ENCODE measurements at places on chromosomes 1 and 21.
A peak's percentile ranks its signal among the peaks of the same experiment; 100 is the strongest.

GRCh38 chr1:209863766-209864485 lies 36.2 kb downstream of the UTP25 start:
- H3K4me1 ChIP-seq: no peaks in the 10 kb centered on the region
- H3K27ac ChIP-seq: no peak overlapping the region
- H3K4me3 ChIP-seq: no peak overlapping the region
- no peaks in the 10 kb centered on the region for H3K36me3 ChIP-seq
- H3K27me3 ChIP-seq: no peaks in the 10 kb centered on the region

DNA sequence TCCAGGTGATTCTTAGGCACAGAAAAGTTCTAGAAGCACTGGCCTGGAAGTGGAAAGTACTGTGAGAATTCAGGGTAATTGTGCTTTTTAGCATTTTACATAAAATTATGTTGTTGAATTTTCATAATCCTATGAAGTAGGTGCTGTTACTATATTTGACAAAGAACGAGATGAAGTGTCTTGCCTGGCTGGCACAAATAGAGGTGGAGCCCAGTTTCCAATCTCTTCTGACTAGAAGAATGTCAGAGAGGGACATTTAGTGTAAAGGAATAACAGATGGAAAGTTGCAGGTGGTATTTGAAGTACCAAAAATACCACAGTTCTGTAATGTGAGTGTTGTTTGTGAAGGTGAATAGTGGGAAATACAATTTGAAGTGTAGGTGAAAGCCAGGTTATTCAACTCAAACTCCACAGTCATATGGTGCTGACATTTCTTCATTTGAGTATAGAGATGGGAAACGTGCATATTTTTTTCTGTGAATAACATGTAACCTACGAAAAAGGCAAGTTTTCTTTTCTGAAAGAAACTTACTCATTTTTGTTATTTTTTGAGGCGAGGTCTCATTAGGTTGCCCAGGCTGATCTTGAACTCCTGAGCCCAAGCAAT lies 3.5 kb upstream of the TMCO2 start:
- peaks cover 2% of the 10 kb centered on the region for H3K36me3 ChIP-seq
- DNase-seq: no peak
- no peaks in the 10 kb centered on the region for H3K27me3 ChIP-seq
- no peak overlapping the region for H3K4me3 ChIP-seq
- H3K4me1 ChIP-seq: no peaks in the 10 kb centered on the region

DNA sequence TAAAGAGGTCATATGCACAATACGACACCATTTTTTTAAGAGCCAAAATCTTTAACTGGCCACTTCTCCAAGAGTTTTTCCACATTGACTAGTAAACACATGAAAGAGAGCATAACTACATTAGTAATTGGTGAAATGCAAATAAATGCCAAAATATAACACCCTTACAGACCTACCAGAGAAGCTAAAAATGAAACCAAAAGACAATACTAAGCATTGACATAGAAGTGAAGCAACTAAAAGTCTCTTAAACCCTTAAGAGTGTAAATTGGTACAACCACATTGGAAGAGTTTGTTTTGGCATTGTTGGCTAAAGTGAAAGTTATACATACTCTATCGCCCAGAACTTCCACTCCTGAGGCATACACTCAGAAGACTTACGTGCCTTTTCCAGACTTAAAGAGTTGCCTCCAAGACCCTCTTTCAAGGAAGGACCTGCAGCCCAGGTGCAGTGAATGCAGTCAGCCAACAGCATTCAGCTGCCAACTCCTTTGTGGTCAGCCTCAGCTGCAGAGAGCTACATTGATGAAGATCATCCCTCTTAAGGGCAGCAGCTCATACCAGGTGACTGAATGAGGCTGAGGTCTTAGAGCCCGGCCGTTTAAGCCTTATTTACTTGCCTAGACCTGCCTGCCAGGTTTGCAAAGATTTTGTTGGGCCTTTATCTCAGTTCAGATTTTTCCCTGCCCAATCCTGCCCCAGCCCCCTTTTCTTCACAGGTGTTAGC lies 839.1 kb upstream of the ADGRL2 start:
- H3K4me1 ChIP-seq: no peaks in the 10 kb centered on the region
- H3K27ac ChIP-seq: no peak overlapping the region
- no peak for DNase-seq
- H3K4me3 ChIP-seq: no peak overlapping the region
- no peaks in the 10 kb centered on the region for H3K27me3 ChIP-seq

GRCh38 chr21:46037331-46038325 lies 56.1 kb downstream of the COL6A1 start:
- H3K36me3 ChIP-seq: no peaks in the 10 kb centered on the region
- H3K4me1 ChIP-seq: no peaks in the 10 kb centered on the region

GRCh38 chr21:46122758-46123683 lies 25.1 kb downstream of the COL6A2 start:
- H3K27ac ChIP-seq: no peak overlapping the region
- peak; percentile 5 for DNase-seq
- H3K4me3 ChIP-seq: no peak overlapping the region
- H3K4me1 ChIP-seq: no peaks in the 10 kb centered on the region
- no peaks in the 10 kb centered on the region for H3K27me3 ChIP-seq

DNA sequence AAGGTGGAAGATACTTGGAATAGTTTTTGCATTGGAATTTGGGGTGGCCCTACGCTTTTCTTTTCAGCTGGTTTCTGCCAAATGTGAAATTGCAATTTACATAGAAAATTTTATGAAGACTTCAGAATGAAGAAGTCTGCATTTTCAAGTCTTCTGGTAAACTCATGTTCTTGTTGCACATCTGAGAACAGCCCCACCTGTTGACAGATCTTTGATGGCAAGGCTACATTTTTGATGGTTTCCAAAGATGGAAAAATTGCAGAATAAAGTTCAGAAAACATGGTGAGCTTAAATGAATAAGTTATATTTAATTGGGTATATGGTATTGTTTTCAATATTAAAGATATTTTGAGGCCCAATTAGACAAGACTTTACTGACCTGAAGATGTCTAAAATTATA lies 25.4 kb downstream of the OLFM3 start:
- DNase-seq: no peak
- H3K4me1 ChIP-seq: no peaks in the 10 kb centered on the region
- no peak overlapping the region for H3K27ac ChIP-seq
- no peak overlapping the region for H3K4me3 ChIP-seq
- H3K27me3 ChIP-seq: no peaks in the 10 kb centered on the region
- no peaks in the 10 kb centered on the region for H3K36me3 ChIP-seq

- DNase-seq: no peak
- H3K27me3 ChIP-seq: no peaks in the 10 kb centered on the region
- no peaks in the 10 kb centered on the region for H3K36me3 ChIP-seq
Measured at GRCh38 chr1:157438146-157438545, 114.2 kb downstream of the FCRL5 start.

DNA sequence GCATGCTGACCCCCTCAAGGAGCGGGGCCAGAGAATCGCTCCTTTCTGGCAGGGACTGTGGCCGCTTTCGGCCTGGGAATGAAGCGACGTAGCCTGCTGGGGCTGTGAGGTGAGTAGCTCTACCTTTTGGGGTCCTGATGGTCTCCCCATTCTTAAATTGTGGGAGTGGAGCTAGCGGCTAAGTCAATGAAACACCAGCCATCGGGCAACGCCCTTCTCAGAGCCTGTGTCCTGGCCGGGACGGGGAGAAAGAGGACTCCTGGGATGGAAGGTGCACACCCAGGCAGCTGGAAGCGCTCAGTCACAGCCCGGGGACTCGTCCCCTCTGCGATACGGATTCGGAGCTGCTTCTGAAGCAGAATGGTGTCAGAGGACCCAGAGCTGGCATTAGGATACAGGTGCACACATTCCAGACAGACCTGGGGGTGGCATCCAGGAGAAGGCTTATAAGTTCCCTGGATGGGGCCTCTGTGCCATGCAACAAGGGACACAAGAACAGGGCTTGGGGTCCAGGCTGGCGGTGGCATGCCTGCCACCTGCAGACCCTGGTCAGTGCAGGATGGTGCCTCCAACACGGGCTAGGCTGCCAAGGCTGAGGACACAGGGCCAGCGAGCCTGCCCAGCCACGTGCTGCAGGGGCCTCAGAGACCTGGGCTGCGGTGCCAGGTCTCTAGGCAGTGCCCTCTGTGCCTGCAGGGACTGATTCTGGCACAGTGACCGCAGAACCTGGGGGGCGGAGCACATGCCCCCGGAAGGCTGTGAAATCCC lies 945 bp upstream of the WNT9A start:
- no peak for DNase-seq
- H3K27ac ChIP-seq: peak overlapping the region; percentile 51
- H3K27me3 ChIP-seq: peaks cover 18% of the 10 kb centered on the region
- H3K4me3 ChIP-seq: peak overlapping the region; percentile 43

DNA sequence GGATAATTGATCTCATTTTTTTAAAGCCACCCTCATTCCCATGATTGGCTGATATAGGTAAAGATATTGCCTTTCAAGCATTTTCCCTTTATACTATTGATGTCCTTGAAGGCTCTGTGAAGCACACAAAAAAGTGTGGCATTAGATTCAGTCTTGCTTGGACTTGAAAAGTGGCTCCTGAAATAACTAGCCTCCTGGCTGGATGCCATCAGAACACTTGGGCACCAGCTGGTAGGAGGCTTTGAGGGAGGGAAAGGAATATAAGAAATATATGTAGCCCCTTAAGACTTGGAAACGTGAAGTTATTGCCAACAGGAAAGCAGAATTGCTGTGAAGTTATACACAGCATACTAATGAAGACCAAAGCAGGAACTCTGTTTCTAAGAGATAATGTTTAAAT lies 14.1 kb downstream of the MTR start:
- H3K27me3 ChIP-seq: no peaks in the 10 kb centered on the region
- no peak overlapping the region for H3K4me3 ChIP-seq
- H3K4me1 ChIP-seq: no peaks in the 10 kb centered on the region
- no peak overlapping the region for H3K27ac ChIP-seq

GRCh38 chr1:243713470-243714186 lies 136.4 kb downstream of the AKT3 start:
- DNase-seq: no peak
- peaks cover 76% of the 10 kb centered on the region for H3K4me1 ChIP-seq
- no peaks in the 10 kb centered on the region for H3K36me3 ChIP-seq
- peak overlapping the region; percentile 46 for H3K27ac ChIP-seq
- H3K4me3 ChIP-seq: no peak overlapping the region
- no peaks in the 10 kb centered on the region for H3K27me3 ChIP-seq

DNA sequence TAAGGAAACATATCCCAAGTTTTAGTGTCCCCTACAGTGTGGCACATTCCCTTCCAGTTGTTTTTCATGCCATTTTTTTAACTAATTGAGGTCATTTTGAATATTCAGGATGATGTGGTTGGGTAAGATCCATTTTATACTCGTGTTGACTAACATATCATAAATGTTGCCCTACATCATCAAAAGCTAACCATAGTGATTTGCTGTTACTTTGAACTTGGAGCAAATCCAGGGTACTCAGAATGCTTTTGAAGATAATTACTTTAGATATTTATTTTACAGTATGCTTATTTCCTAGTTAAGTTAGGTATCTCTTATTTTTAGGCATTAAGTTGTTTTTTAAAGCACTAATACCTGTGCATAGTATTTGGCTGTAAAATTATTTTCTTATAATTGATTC lies 57.8 kb downstream of the DYRK1A start:
- H3K4me3 ChIP-seq: no peak overlapping the region
- H3K36me3 ChIP-seq: peaks cover 4% of the 10 kb centered on the region
- no peak for DNase-seq

DNA sequence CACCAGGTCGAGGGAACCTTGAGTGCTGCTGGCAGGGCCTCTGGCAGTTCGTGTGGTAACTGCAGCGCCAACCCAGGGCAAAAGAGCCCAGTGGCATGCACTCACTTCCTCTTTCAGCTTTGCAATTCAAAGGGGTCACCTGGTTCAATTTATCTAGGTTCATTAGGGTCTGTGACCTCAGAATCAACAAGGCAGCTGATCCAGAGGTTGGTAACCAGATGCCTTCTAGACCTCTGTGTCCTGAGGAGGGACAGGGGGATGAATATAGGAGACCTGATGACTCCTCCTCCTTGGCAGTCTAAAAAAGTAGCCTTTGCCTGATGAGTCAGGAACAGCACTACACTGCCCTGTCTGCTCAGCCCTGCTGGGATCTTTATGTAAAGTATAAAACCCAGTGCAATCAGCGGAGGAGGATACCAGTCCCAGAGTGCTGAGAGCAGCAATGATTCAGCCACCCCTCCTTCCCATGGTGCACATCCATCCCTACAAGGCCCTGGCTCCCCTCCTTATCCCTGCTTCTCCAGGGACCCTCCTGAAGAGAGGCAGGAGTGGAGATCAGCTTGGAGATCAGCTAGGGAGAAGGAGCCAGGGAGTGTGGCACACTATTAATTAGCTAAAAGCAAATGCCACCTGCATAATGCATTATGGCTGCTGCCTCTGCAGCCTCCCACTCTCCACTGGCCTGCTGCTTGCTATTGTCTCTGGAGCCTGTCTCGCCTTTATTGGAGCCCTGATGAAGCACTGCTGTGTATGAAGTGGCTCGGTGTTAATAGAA lies 11.2 kb upstream of the FMOD start:
- H3K36me3 ChIP-seq: no peaks in the 10 kb centered on the region
- H3K27ac ChIP-seq: no peak overlapping the region
- DNase-seq: no peak
- H3K27me3 ChIP-seq: no peaks in the 10 kb centered on the region

GRCh38 chr1:100249155-100249536 lies 488 bp downstream of the DBT start:
- peak overlapping the region; percentile 93 for H3K27ac ChIP-seq
- H3K4me3 ChIP-seq: peak overlapping the region; percentile 98
- DNase-seq: no peak
- H3K27me3 ChIP-seq: no peaks in the 10 kb centered on the region
- peaks cover 10% of the 10 kb centered on the region for H3K4me1 ChIP-seq

All from tibial nerve (tissue), 4 donors.